ENCODE measurements at places on chromosomes 6 and 20.
A peak's percentile ranks its signal among the peaks of the same experiment; 100 is the strongest.

DNA sequence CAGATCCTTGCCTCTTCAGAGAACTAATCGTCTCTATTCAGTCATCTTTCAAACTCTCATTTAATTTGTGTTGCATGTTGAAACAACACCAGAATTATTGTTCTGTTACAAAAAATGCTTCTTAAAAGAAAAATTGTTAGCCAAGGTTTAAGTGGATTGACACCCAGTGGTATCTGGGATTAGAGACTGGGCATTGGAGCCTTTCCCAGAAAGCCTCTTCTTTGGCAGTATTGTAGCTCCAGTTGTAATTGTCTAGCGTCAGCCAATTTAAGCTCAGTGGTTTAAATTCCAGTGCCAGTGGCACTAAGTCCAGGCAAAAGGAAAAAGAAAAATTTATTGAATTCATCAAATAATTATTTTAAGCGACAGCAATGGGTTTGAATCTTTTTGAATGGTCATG is 801 bp downstream of the CCDC28A start:
- no peak for DNase-seq

DNA sequence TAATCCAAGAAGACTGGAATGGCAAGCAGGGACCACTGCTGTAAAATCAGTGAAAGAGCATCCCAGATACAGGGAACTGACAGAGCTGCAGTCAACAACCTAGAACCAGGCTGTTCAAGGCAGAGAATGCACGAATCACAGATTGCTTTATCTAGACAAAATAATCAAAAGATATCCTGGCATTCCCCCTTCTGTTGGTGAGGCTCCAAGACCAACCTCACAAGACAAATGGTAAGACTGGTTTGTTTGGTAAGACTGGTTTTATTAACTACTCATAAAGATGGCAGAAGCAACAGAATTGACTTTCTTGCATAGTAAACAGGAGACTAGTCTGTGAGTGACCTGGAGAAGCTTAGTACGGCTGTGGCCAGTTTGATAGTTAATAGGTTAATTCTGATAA is 88.8 kb upstream of the AHI1 start:
- no peak for DNase-seq

GRCh38 chr20:47360297-47361056 is 4.0 kb upstream of the ZMYND8 start:
- peak; percentile 83 for DNase-seq

GRCh38 chr20:40943591-40943990 is 85.0 kb upstream of the TOP1 start:
- DNase-seq, result no peak
